ENCODE measurements at places on chromosomes 3 and 15.

GRCh38 chr15:58165661-58166060 is 27.5 kb downstream of the AQP9 start:
- peak; percentile 74 for DNase-seq

DNA sequence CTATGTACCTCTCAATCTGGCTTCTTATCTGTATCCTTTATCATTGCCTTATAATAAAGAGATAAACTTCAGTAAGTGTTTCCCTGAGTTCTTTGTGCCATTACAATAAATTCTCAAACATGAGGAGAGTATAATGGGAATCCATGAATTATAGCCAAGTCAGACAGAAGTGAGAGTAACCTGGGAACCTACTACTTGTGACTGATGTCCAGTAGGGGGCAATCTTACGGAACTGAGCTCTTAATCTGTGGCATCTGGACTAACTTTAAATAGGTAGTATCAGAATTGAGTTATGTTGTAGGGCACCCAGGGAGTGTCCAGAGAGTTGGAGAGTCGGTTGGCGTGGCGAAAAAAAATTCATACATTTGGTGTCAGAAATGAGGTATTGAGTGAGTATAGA is 542.6 kb downstream of the ZBBX start:
- no peak for DNase-seq

DNA sequence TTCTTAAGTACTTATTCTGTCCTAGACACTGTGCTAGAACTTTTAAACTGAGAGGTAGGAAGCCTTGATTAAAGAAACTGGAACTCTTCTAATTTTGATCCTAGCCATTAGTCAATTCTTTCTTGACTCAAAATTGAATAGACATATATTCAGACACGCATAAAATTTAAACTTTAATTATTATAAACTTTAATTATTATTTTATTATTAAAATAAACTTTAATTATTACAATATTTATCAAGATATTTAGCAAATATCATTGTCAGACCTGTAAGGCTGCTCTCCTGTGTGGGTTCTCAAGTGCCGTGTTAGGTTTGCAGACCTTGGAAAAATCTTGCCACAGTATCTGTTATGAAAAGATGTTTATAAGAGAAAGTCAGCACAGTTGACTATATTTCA is 562.9 kb downstream of the MECOM start:
- no peak for DNase-seq

DNA sequence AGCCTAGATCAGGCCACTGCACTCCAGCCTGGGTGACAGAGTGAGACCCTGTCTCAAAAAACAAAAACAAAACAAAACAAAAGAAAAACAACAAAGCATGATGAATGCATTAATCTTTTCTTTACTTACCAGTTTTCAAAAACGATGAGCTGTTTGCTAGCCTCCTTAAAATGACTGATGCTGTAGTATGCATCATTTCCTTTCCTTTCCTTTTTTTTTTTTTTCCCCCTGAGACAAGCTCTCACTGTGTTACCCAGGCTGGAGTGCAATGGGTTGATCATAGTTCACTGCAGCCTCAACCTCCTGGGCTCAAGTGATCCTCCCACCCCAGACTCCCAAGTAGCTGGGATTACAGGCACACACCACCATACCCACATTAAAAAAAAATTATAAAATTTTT is 202.0 kb downstream of the ADAMTSL3 start:
- DNase-seq, result no peak

- no peak for DNase-seq
Measured at GRCh38 chr3:171526869-171527268, 66.7 kb upstream of the TNIK start.

- DNase-seq, result no peak
Measured at GRCh38 chr3:117722856-117723255, 1013.3 kb downstream of the TUSC7 start.

Data from Right ventricle myocardium superior (tissue), 1 donor.